ENCODE measurements at places on chromosomes 11 and 22.

GRCh38 chr22:46422896-46423295 lies 87.4 kb downstream of the TRMU start:
- no peak for DNase-seq

GRCh38 chr22:27750584-27751265 lies 50.8 kb downstream of the MN1 start:
- DNase-seq: no peak

- DNase-seq: no peak
These were observed 21.3 kb upstream of the PATZ1 start for GRCh38 chr22:31367426-31367825.

DNA sequence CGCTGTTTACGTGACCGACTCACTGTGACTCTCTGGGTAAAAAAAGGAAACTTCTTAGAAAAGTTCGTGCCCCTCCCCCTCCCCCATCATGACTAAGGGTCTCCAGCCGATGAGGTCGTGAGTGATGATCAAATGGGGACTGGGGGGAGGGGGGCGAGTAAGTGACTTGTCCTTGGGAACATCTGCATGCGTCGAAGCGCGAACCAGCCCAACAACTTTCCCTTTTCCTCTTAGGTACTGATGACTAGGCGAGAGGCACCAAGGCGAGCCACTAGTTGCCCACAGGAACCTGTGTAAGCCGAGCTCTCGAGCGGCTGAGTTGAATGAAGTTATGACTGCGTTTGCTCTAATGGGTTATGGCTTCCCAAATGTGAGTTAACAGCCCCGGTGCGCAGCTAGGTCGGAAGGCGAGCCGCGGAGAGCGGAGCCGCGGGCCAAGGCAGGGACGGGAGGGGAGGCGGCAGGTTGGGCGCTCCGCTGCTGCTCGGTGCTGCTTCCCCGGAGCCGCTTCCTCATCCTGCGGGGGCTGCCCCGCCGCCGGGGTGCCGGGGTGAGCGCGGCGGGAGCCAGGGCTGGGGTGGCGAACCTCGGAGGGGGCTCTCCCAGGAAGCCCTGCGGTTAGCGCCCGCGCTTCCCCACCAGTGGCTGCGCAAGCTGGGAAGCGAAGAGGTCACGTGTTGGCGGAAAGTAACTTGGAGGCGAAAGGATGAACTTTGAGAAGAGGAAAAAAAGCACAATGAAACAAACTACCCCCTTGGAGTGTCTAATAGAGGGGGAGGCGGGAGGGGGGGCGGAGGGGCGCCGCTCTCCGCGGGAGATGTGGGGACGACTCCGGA lies 22.1 kb upstream of the BDNF start:
- no peak for DNase-seq

DNA sequence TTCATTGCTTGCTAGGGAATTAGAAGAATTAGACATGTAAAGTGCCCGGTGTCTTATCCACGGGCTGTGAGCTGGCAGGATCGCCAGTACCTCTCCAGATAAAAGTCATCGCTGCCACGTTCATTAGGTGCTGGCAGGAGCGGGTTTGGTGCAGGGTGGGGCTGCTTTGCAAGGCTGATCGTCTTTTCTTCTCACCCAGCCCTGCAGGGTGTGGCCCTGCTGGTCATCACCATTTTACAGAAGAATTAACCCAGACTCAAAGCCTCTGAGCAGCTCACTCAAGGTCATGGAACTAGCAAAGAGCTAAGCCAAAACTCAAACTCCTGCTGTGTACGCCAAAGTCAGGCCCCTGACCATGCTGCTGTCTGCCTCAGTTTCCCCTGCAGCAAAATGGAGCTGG lies 6.1 kb upstream of the FGF4 start:
- no peak for DNase-seq

- DNase-seq: no peak
These were observed 6.4 kb upstream of the CCDC88B start for GRCh38 chr11:64333556-64333955.

- DNase-seq: no peak
These were observed 849 bp upstream of the APOBEC3B start for GRCh38 chr22:38981005-38981991.

GRCh38 chr11:64035576-64035975 lies at the start of gene FLRT1:
Gene FLRT1, plus strand, starts transcription at chr11:64035931. Its CDS starts 80,337 bp downstream, at chr11:64116268.
- DNase-seq: no peak

GRCh38 chr11:126489836-126490660 lies 134.6 kb downstream of the ST3GAL4 start:
- DNase-seq: no peak

GRCh38 chr11:35163209-35163608 lies 24.2 kb downstream of the CD44 start:
- DNase-seq: no peak

- DNase-seq: no peak
These were observed 16.1 kb upstream of the MS4A7 start for GRCh38 chr11:60362241-60362640.

DNA sequence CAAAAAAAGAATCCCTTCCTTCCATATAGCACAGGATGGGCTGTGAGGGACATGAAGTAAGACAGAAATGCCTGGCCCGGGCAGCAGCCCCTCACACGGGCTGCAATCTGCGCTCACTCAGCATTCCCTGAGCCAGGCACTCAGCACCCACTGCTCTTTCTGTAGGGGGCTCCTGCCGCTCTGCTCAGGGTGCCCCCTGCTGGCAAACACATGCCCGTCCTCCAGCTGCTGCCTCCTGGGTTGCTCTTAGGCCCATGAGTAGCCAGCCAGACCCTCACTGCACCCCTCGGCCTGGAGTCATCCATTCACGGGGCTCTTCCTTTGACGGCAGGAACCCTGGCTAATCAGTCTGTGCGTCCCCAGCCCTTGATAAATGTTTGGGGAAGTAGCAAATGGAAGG lies 6.9 kb downstream of the MCAT start:
- peak; percentile 25 for DNase-seq

DNA sequence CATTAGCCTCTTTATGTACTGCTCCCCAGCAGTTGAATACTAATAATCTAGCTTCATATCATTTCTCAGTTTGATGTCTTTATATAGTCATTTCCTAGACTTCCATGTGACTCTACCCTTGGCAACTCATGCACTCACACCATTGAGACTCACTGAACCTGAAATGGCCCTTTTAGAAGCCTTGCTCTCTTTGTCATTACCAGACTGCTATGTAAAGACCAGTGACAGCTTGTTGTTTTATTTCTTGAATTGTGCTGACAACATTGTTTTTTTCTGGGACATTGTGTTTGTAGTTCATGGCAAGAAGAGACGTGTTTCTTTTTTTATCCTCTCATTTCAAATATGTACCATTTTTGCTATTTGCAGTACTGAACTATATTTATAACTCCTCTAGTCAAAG lies 256.5 kb downstream of the CNTN5 start:
- no peak for DNase-seq

- DNase-seq: no peak
These were observed 76.2 kb downstream of the PLEKHA7 start for GRCh38 chr11:16938061-16938460.

GRCh38 chr11:65241134-65241533 lies 20.6 kb upstream of the POLA2 start:
- DNase-seq: no peak
